GM06990 (cell line): ENCODE measurements at places on chromosomes 1 and 21.

- no peak for DNase-seq
Observed at GRCh38 chr1:222057162-222057561, 315.3 kb upstream of the DUSP10 start.

DNA sequence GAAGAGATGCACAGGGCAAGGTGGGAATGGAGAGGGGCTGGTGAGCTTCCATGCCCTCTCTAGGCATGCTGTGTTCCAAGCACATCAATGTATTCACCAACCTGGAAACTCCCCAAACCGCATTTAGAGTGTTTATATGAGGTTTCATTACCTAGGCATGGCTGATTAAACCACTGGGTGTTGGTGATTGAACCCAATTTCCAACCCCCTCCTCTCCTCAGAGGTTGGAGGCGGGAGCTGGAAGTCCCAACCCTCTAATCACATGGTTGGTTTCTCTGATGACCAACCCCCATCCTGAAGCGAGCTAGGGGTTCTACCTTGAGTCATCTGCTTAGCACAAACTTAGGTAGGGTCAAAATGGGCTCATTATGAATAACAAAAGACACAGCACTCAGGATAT is 3.0 kb upstream of the PPIE start:
- DNase-seq, result no peak

- no peak for DNase-seq
Observed at GRCh38 chr1:182786223-182786994, 3.2 kb upstream of the NPL start.

GRCh38 chr1:86950712-86951419 is 36.4 kb downstream of the HS2ST1 start:
- no peak for DNase-seq

- DNase-seq, result no peak
Observed at GRCh38 chr1:10208537-10208936, 1.8 kb upstream of the KIF1B start.

DNA sequence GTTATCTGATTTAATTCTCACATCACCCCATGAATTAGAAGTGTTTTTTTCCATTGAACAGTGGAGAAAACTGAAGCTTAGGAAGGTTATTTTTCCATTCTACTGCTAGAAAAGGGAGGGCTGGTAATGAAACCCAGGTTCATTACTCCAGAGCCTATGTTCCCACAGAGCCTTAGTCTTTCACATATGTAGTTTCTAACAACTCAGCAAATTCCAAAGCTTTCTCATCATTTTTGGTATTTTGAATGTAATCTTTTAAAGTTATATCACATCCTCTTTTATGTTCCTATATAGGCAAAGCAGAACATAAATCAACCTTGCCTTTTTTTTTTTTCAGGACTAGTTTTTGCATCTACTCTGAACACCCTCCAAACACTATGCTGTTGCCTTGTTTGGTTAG is 131.9 kb upstream of the BEND5 start:
- DNase-seq, result no peak

GRCh38 chr1:192657760-192658159 is 21.8 kb downstream of the RGS13 start:
- DNase-seq, result no peak

GRCh38 chr1:245291351-245291750 is 136.6 kb downstream of the KIF26B start:
- no peak for DNase-seq

DNA sequence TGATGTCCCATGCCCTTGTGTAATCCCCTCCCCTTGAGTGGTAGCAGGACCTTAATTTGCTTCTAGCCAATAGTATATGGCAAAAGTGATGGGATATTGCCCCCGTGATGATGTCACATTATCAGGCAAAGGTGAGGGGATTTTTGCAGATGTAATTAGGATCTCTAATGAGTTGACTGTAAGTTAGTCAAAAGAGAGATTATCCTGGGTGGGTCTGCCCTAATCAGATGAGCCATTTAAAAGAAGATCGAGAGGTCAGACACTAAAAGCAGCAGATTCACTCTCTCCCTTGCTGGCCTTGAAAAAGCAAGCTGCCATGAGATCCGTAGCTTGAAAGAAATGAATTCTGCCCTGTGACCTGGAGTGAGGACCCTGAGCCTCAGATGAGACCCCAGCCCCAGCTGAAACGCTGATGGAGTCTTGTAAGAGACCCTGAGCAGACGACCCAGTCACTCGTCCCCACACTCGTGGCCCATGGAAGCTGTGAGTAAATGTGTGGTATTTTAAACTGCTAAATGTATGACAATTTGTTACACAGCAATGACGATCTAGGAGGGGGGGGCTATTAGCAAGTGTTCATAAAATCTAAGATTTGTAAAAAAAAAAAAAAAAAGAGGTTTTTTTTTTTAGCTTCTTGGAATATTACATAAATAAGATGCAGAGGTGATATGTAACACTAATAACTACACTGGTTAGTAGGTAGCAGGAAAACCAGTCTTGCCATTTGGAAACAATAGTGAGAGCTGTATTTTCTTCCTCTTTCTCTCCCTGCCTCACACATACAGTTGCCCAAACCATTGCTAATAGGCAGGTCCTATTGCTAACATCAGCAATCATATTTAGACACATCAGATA is 50.3 kb upstream of the TARBP1 start:
- no peak for DNase-seq

DNA sequence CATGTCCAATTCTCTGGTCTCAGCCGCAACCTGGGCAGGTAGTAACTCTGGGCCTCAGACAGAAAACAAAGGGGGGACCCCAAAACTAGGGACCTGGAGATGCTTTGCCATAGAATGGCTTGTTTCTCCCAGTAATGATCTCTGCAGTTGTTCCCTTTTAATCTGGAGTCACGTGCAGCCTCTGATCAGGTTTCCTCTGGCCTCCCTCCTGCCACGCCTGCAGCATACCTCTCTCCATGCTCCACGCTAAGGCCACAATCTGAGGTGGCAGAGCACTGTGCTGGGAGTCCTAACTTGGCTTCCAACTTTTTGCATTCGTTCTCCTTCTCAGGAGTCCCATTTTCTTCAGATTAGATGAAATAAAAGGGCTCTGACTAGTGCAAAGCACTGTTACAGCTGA is 1.9 kb downstream of the PABPC4 start:
- DNase-seq, result no peak

DNA sequence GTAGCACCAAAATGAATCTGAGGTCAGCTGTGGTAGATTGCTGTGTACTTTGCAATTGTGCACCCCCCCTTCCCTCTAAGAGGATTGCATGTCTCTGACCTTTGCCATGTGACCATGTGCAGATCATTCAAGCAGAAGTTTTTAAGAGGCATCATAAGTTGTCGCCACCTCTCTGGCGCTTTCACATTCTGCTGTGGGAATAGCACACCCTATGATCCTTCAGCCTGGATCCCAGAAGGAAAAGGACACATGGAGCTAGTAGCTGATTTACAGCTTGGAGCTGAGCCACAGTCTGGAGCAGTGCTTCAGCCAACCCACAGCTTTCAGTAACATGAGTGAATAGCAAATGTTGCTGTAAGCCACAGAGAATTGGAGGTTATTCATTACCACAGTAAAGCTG is 158.5 kb downstream of the TSEN15 start:
- no peak for DNase-seq

DNA sequence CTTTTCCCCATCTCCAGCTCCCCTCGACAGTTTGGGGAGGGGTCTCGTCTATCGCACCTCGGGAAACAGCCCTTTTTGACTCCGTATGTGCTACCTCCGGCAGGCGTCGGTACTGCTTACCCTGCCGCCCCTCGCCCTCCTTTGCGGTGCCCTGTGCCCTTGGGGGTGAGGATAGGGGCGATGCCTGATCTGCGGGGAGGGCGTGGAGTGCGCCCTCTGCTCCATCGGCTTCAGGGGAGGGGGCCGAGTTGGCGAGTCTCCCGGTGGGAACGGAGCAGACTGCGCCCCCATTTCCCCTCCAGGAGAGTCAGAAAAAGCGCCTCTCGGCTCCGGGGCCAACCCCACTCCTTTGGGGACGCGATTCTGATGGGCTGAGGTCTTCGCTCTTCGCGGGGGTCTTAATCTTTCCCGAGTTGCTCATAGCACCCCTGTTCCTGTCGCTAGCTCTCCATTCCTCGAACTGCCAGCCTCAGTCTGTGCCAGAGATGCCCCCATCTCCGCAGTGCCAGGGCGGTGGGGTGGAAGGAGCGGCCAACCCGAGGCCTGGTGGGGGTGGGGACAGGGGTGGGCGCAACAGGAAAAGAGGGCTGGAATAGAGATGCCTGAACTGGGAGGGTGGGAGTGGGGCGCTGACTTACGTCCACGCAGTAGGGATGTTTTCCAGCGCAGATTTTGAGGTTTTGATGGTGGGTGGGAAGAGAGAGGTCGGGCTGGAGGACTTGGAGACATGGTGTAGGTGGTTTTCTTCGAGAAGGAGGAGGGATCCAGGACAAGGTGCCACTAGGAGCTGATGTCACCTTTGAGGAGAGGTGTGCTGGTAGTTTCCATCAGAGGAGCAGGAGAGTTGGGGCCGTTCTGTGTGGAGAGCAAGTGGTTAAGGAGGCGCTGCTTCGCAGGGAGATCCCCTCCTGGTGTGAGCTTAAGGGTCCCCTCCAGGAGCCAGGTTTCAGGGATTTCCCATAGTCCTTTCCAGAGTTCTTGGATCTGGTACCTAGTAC is 674 bp downstream of the PPFIA4 start:
- DNase-seq, result no peak

GRCh38 chr1:10674700-10675609 is 121.5 kb downstream of the CASZ1 start:
- DNase-seq, result no peak

- DNase-seq, result no peak
Observed at GRCh38 chr1:247087256-247087655, 8.6 kb upstream of the ZNF670 start.

DNA sequence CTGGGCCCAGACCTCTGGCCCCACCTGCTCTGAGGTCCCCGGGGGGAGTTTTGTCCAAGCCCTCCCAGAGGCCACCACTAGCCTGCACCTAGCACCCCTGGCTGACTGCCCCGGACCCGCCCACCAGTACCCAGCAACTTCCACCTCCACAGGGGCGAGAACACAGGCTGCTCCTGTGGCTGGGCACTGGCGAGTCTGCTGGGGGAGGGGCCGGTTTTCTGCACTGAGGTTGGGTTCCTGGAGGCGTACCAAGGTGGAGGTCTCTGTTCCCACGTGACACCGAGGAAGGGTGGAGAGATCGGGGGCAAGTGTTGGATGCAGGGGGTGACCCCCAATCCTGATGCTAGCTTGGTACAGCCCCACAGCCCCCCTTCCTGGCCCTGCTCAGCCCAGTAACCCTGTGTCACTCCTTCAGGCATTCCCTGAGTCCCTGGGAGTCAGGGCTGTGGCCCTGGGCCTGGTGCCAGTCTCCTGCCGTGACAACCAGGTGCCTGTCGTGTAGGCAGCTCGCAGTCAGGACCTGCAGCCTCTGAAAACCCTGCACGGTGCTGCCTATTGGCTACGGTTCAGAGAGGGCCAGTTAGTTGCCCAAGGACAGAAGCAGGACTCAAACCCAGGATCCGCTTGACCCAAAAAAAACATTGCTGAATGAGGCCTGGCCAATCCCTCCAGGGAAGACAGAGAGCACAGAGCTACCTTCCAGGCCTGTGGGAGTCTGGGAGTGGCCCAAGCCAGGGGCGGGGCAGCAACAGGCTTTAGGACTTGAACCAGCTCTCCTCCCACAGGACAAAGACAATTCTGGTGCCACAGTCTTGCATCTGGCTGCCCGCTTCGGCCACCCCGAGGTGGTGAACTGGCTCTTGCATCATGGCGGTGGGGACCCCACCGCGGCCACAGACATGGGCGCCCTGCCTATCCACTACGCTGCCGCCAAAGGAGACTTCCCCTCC is 3.1 kb downstream of the ESPN start:
- no peak for DNase-seq

- DNase-seq, result no peak
Observed at GRCh38 chr1:91611483-91611917, 110.8 kb downstream of the CDC7 start.

DNA sequence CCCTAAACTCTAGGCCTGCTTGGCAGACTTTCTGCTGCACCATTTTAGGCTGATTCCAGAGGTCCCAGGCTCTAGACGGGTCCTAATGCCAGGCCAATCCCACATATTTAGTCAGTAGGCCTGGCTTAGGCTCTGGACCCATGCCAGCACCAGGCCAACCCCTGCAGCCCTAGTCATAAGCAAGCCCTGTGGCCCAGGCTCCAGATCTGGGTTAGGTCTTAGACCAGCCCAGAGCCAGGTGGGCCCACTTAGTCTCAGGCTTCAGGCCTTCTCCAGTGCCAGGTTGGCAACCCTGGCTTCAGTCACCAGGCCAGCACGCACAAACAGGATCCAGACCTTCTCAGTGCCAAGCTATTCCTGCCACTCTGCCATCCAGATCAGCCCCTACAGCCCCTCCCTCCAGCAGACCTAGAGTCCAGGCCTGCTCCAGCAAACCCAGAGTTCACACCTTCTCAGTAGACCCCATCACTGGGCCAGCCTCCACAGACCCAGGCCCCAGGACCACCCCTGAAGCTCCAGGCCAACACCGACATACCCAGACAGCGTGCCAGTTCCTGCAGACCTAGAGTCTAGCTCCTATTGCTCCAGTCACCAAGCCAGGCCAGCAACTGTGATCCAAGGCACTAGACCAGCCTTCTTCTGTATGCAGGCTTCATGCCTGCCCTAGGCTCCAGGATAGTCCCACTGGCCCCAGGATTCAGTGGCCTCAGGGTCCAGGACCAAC is 467.6 kb downstream of the RWDD3 start:
- DNase-seq, result no peak

- DNase-seq, result no peak
Observed at GRCh38 chr1:71240656-71241055, 159.8 kb upstream of the ZRANB2 start.

DNA sequence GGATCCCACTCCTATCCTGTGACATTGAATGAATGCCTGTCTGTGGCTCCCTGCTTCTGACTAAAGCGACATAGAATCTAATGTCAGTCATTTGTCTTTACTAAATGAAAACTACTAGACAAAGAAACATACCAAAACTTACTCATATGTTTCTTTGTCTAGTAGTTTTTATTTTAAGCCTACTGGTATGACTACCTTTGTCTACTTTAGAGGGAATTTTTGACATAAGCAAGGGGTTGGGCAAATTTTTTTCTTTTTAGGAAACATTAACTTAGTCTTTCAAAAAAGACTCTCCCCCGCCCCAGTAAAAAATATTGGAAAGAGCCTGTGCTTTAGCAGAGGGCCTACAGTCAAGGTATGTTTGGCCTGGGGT is 4.9 kb downstream of the NEK7 start:
- peak; percentile 17 for DNase-seq

GRCh38 chr1:246383239-246383589 is 123.9 kb downstream of the SMYD3 start:
- DNase-seq, result no peak
